ENCODE measurements at places on chromosomes 2 and 18.

DNA sequence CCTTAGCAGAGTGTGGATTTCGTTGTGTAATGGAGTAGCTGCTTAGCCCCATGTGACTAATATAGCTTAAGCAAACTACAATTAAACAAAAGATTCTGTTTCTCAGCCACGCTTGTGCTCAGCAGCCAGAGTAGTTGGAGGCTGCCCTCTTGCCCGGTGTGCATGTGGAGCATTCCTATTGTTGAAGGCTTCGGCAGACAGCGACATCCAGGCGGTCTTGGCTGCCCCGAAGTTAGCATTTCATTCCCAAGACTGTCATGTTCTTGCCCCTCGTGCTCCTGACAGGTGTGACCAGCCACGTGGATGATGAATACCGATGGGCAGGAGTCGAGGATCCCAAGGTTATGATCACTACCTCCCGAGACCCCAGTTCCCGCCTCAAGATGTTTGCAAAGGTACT lies 2.4 kb downstream of the IMP4 start:
- no peak for DNase-seq

GRCh38 chr2:96452053-96452452 lies 53.1 kb downstream of the NEURL3 start:
- no peak for DNase-seq

DNA sequence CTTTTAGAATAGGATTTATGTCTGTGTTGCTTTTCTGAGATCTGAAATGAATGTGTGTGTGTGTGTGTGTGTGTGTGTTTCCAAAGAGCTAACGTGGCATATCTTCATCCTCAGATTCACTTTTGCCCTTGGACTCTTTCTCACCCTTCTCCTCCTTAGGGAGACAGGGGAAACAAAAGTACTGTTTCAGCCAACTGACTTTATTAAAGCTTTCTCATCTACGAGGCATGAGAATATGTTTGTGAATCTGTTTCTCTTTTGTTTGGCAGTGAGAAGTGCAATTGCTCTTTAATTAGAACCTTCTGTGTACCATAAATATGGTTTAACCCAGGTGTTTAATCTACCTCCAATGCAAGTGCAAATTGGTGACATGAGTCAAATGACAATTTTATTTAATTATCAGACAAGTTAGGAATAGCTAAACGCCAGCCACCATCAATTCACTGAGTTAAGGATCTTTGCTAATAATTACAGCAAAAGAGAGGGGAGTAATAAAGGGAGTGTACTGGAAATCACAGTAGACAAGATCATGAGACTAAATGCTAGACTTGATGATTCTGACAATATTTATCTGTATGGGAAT lies 186.4 kb upstream of the COL3A1 start:
- no peak for DNase-seq

DNA sequence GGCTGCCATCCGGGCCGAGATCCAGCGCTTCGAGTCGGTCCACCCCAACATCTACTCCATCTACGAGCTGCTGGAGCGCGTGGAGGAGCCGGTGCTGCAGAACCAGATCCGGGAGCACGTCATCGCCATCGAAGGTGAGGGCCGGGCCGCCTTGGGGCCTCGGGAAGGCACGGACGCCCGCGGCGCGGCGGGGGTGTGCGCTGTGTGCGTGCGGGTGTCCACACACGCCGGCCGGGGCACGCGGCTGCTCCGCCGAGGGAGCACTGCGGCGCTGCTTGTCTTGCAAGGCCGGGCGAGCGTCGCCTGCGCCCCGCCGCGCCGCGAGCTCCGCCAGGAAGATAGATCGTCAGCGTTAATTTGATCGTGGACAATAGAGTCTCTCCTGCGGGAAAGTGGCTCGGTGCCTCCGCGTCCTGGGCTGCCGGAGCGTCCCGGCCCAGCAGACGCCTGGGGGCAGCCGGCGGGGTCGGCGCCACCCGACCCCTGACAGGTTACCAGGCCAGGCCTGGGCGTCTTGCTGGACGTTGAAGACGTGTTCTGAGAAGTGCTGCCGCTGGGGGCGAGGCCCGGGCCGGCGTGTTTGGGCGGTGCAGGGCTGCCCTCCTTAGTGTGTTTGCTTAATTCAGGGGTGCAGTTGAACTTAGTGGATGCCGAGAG lies 1.0 kb downstream of the AGAP1 start:
- peak; percentile 38 for DNase-seq

- DNase-seq = no peak
These were observed 326.3 kb upstream of the MYT1L start for GRCh38 chr2:2657121-2657962.

- no peak for DNase-seq
These were observed 476.3 kb downstream of the TRIB2 start for GRCh38 chr2:13193075-13193474.

DNA sequence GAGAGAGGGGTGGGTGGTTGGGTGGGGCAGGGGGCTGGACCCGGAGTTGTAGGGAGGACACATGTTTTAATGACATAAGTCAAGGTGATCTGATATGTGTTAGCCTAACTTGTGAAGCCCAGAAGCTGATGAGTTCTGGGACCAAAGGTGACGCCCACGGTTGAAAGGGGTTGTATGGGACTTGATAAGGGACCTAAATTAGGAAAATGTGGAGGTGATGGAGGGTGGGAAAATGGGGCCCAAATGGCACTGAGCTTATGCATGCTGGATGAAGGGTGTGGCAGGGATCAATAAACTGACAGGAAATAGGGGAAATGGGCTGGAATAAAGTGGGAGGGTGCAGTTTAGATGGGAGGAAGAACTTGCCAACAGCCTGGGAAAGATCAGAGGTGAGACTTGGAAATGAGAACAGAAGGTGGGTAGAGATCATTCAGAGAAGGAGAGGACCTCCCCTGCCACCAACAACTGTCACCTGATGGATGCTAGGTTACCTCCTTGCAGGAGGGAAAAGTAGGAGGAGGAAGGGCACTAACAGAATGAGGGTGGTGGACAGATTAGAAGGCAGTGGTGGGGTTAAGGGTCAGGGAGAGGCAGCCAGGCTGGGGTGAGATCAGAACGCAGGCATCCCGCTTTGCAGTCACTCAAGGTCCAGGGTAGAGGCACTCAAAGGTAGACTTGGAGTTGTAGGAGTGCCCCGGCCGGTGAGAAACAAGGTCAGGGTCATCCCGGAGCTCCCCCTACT lies 15.3 kb downstream of the WNT10A start:
- DNase-seq = no peak

GRCh38 chr2:128445523-128445900 lies 126.8 kb upstream of the HS6ST1 start:
- no peak for DNase-seq

DNA sequence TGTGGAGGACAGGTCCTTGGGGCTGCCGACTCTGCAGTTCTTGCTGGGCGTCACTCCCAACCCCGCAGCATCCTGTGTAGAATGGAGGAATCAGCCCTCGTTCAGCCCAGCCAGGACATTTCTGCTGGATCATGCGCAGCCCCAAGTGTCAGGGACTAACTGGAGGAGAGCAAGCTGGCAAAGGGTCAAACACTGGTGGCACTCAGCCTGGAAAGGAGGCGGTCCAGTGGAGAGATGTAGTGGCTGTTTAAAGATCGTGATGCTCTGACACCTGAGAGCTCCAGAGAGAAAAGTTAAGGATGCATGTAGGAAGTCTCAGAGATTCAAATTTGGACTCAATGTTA lies 63.6 kb upstream of the SH3RF3 start:
- no peak for DNase-seq

- DNase-seq = no peak
These were observed 27.9 kb downstream of the COL3A1 start for GRCh38 chr2:189002079-189002478.

- peak; percentile 21 for DNase-seq
These were observed 1.4 kb downstream of the COL3A1 start for GRCh38 chr2:188975497-188976102.

- no peak for DNase-seq
These were observed 190.5 kb upstream of the TWIST2 start for GRCh38 chr2:238657132-238658053.

DNA sequence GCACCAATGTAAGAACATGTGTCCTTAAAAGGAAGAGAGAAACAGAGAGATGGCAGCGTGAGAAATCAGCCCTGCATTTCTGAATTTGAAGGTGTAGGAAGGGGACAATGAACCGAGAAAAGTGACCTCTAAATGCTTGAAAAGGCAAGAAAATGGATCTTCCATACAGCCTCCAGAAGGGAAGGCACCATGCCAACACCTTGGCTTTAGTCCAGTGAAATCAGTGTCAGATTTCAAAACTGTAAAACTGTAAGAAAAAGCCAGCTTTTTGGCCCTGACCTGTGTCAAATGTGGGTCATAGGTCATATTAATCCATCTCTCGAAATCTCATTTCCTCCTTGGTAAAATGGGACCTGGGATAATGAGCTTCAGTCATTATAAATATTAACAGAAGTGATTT lies 762.3 kb downstream of the DCDC2C start:
- DNase-seq = no peak

DNA sequence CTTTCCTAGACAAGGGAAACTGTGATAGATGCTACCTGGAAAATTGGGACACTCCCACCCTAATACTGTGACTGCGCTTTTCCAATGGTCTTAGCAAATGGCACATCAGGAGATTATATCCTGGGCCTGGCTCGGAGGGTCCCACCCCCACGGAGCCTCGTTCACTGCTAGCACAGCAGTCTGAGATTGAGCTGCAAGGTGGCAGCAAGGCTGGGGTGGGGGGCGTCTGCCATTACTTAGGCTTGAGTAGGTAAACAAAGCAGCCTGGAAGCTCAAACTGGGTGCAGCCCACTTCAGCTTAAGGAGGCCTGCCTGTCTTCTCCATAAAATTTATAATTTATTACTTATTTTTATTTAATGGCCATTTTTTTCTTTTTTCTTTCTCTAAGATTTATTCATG lies 802.1 kb upstream of the SLC39A10 start:
- no peak for DNase-seq

DNA sequence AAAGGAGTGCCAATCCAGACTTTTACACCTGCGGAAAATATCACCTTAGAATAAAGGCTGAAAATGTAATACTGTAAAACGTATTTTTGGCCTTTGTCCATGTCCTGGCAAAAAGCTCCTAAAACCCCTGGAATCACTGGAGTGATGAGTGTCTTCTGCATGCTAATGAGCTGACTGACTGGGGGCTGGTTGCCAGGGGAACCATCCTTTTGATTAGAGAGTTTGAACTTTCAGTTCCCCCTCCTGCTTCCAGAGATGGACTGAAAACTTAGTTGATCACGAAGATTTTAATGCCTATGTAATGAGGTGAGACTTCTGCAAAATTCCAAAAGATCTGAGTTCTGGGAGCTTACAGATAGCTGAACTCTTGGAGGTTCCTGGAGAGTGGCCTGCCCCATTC lies 20.5 kb downstream of the PUM2 start:
- no peak for DNase-seq

- DNase-seq = no peak
These were observed 50.2 kb upstream of the SLC66A3 start for GRCh38 chr2:11104794-11105660.

- DNase-seq = no peak
These were observed 119.3 kb upstream of the IL1R2 start for GRCh38 chr2:101872480-101872879.

GRCh38 chr2:198664321-198664720 lies 793.4 kb downstream of the SATB2 start:
- DNase-seq = no peak

GRCh38 chr2:8134985-8135682 lies 546.7 kb upstream of the ID2 start:
- no peak for DNase-seq

DNA sequence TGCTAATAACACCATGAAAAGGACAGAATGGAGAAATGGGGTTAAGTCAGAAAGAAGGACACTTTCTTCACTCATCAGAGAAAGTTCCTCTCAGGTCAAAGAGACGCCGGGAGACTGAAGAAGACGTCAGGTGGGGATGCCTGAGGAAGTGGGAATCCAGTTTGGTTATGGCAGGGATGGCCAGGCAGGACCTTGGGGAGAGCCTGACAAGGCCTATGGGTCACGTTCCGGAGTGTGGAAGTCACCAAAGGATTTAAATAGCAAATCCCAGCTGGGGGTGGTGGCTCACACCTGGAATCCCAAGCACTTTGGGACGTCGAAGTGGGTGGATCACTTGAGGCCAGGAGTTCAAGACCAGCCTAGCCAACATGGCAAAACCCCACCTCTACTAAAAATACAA lies 432.7 kb upstream of the SMIM21 start:
- DNase-seq = no peak

GRCh38 chr2:66531155-66531554 lies 96.2 kb downstream of the MEIS1 start:
- DNase-seq = no peak

GRCh38 chr2:64120928-64121327 lies 23.3 kb downstream of the PELI1 start:
- peak; percentile 64 for DNase-seq

GRCh38 chr2:177598326-177599138 lies 206.0 kb downstream of the AGPS start:
- no peak for DNase-seq

DNA sequence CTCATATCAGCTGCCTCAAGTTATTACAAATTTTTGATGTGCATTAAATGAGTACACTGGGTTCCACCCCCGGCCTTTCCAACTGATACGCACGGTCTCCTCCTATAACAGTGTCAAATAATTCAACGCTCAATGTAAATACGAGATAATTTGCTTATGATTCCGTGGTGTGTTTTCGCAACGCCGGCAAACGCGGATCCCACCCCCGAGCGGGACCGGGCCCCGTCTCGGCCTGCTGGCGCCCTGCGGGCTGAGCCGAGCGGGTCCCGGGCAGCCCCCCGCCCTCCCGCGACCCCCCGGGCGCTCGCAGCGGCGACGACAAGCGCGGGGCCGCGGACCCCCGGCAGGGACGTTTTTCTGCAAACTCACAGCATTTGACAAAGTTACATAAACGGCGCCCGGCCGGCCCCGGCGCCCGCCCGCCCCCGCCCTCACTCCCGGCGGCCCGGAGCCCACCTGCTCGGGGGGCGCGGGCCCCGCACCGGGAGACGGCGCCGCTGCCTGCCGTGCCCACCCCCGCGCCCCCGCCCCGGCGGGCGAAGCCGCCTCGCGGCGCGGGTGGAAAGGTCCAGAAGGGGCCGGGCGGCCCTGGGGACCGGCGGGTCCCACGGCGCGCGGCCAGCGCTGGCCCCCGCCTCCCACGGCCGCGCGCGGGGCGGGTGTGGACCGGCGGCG lies 762 bp downstream of the HDAC4 start:
- peak; percentile 37 for DNase-seq

- DNase-seq = no peak
These were observed 192.2 kb upstream of the HAAO start for GRCh38 chr2:42984617-42985016.

- DNase-seq = no peak
These were observed 5.0 kb upstream of the FARP2 start for GRCh38 chr2:241350878-241351639.

GRCh38 chr2:36770542-36771287 lies 74.2 kb downstream of the VIT start:
- DNase-seq = peak; percentile 17

- no peak for DNase-seq
These were observed 312 bp downstream of the NR4A2 start for GRCh38 chr2:156332284-156332533.

- DNase-seq = peak; percentile 39
These were observed 1.6 kb downstream of the TSHZ1 start for GRCh38 chr18:75211953-75212750.

DNA sequence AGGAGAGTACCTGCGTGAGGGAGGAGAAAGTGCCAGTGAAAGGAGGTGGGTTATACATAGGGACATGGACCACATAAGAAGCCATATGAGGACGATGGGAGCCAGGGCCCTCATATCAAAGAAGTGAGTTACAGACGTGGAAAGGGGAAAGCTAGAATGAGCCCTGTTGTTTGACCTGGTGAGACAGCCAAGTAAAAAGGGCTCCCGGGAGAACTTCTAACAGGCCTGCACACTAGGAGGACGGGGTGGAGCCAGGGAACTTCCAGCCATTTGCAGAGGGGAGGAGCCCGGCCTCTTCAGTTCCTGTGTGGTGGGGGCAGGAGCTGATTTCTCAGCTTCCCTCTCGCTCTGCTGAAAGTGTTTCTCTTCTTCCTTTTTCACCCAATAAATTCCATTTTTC lies 84.1 kb upstream of the SLC66A3 start:
- DNase-seq = peak; percentile 41

Data from transverse colon (tissue), 4 donors.